ENCODE measurements at places on chromosomes 13 and 19.

DNA sequence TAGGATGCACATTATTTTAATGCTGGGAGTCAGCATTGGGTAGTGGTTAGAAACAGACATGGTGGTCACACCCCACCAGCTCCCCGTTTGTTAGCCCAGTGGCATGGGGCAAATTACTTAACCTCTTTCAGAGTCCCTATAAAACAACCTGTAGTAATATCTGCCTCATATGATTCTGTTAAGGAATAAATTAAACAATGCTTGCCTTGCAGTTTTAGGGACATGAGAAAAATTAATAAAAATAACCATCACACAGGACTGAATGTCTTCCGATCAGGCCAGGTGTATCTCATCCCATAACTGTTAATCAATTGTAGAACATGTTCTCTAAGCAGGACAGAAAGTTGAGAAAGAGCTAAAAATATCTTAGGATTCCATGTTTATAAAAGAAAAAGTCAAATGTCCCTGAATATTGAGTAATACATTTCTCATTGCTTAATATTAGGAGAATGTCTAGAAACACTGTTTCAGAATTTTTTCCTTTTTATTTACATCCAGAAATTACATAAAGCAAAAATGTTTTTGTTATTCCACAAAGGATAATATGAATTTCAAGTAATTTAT, 196.5 kb downstream of the GPC6 start:
- no peak for DNase-seq

GRCh38 chr19:40598121-40598917, 2.9 kb upstream of the LTBP4 start:
- DNase-seq = peak; percentile 79

GRCh38 chr13:52405369-52405766, 604 bp downstream of the THSD1 start:
- DNase-seq = no peak

GRCh38 chr19:38228491-38229439, 4.7 kb upstream of the DPF1 start:
- DNase-seq = no peak

DNA sequence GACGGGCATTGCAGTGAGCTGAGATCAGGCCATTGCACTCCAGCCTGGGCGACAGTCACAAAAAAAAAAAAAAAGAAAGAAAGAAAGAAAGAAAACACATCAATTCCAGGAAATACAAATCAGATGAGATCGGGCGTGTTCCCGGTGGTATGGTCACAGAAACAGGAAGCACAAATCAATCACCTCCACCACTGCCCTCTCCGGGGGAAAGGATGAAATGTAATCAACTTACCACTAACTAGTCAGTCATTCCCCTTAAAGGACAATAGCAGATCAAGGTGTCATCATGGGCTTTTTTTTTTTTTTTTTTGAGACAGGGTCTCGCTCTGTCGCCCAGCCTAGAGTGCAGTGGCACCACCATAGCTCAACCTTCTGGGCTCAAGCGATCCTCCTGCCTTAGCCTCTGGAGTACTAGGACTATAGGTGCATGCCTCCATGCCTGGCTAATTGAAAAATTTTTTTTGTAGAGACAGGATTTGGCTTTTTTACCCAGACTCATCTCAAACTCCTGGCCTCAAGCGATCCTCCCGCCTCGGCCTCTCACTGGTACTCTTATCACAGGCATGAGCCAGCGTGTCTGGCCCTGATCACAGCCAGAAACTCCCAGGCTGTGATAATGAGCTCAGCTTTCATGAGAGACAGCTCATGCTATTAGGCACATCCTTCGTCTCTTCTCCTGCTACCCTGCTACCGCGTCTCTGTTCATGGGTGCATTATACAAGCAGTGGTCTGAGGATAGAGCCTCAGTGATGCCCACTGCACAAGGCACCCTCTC, 6.8 kb upstream of the DPRX start:
- DNase-seq = no peak

- DNase-seq = no peak
These were observed 59.6 kb downstream of the DCT start for GRCh38 chr13:94419925-94420305.

DNA sequence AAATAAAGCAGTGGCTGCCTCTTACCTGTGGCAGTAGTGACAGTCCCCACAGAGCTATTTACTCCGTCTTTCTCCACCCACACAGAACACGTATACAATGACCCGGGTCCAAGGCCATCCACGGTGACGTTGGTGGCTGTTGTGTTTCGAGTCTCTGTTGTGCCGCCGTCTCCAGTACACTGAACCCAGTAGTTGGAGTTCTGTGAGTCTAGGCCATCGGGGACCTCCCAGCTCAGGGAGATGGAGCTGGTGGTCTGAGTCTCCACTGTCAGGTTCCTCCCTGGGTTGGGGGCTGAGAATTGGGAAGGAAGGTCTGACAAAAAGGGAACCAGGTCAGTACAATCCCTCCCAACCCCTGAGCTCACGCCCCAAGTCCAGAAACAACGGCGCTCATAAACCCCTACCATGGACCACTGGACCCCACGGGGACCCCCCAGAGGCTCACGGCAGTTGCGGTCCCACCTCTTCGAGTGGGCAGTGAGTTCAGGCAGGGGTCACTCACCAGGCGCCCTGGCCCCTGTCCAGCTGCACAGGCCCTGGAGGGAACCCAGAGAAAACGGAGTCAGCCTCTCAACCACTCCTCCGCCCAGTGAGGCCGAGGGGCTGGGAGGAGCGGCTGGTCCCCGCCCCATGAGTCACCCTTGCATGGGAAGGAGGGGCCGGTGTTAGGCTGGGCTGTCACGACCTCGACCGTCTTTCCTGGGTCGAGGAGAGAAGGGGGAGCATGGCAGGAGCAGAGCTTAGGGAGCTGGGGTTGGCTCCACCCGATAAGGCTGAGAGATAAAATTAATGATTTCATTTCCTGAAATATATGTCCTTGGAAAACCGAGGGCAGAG, 2.4 kb downstream of the PTPRH start:
- no peak for DNase-seq

- DNase-seq = peak; percentile 74
These were observed 7.6 kb downstream of the EGLN2 start for GRCh38 chr19:40806423-40807146.

- DNase-seq = no peak
These were observed 1.9 kb downstream of the CYP4F2 start for GRCh38 chr19:15895876-15896430.

DNA sequence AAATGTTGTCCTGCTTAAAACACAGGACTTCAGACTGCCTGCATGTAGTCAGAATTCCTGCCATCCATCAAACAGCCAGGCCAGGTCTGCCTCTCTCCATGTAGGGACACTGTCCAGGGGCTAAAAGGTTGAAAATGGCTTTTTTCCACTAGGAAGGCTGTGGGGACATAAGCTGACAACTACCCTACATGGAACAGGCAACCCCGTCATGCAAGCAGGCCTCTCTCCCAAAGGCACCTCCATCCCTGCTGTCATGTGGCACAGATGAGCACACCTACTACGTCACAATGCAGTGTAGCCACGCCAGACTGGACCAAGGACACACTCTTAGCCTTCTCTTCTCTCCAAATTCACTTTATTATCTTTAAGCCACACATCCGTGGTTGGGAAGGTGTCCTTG, 40.8 kb downstream of the LATS2 start:
- no peak for DNase-seq

- DNase-seq = no peak
These were observed 15.8 kb downstream of the TECR start for GRCh38 chr19:14544977-14545715.

GRCh38 chr13:114070098-114070799, 62.2 kb downstream of the RASA3 start:
- peak; percentile 2 for DNase-seq

DNA sequence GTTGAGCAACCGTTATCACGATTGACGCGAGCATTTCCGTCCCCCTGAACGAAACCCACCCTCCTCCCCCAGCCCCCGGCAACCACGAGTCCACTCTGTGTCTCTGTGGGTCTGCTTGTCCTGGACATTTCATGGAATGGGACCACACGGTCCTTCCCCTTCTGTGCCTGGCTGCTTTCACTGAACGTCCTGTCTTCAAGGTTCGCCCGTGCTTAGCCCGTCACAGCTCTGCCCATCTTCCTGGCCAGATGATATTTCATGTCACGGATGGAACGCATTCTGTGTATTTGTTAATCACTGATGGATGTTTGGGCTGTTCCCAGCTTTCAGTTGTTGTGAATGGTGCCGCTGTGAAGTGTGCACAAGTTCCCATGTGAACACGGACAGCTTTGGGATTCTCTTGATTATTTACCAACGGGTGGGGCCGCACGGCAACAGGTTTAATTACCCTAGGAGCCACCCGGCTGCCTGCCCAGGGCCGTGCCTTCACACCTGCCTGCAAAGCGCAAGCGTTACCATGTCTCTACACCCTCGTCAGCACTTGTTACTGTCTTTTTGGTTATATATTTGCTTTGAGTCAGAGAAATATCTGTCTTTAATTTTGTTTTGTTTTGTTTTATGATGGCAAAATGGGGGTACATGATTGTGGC, 42.5 kb downstream of the RASA3 start:
- no peak for DNase-seq

Data from activated gamma-delta T cell treated with Interleukin-2 at 50 U/mL for 16 hours (primary cell).